ENCODE measurements at places on chromosomes 1 and 21.
A peak's percentile ranks its signal among the peaks of the same experiment; 100 is the strongest.

- DNase-seq: no peak
Measured at GRCh38 chr1:50634251-50634650, 211.0 kb upstream of the DMRTA2 start.

DNA sequence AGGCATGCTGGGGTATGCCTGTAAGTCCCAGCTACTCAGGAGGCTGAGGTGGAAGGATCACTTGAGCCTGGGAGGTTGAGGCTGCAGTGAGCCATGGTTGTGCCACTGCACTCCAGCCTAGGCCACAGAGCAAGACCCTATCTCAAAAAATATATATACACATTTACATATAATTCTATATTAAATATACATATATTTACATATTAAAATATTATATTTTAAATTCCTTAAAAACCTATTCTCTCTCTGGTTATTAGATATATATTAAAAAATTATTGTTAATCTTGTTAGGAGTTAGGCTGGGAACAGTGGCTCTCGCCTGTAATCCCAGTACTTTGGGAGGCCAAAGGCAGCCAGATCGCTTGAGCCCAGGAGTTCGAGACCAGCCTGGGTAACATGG is 22.7 kb downstream of the GLMN start:
- no peak for DNase-seq

DNA sequence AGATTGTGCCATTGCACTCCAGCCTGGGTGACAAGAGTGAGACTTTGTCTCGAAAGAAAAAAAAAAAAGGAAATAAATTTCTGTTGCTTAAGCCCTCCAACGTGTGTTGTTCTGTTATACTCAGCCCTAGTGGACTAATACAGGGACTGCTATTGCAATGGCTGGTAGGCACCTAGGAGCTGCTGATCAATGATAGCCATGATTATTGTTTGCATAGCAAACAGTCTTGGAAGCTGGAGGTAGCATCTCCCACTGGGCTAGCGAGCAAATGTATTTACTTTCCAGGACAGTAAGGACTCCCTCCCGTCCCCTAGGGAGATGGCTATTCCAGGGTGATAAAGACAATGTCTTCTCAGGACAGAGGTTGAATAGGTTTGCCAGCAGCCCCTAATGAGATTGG is 13.5 kb upstream of the TNFRSF8 start:
- no peak for DNase-seq

GRCh38 chr1:67862685-67863084 is 29.4 kb upstream of the GNG12 start:
- DNase-seq: no peak

DNA sequence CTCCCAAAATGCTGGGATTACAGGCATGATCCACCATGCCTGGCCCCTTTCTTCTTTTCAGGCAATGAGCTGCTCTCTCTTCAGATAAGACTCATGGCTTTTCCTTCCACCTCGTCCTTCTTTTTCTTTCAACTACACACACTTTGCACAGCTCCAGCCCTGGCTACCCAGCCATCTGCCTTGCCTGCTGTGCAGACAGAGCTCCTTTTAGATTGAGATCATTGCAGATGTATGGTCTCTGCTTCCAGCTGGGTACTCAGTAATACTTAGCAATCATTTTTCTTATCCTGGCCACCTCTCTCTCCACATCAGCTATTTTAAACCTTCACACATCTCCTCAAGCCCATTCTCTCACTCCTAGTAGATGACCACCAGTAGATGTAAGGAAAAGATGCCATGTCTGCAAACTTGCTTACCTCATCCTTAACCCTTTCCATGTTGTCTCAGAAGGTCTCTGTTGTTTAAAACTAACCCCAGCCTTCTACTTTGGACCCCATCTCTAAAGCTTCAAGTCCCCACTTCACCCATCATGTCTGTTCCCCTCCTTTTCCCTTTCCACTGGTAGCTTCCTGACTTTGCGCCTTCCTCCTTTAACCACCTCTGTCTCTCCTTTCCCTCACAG is 7.3 kb downstream of the RAB4A start:
- no peak for DNase-seq

GRCh38 chr1:215128504-215128903 is 46.0 kb downstream of the KCNK2 start:
- DNase-seq: no peak

DNA sequence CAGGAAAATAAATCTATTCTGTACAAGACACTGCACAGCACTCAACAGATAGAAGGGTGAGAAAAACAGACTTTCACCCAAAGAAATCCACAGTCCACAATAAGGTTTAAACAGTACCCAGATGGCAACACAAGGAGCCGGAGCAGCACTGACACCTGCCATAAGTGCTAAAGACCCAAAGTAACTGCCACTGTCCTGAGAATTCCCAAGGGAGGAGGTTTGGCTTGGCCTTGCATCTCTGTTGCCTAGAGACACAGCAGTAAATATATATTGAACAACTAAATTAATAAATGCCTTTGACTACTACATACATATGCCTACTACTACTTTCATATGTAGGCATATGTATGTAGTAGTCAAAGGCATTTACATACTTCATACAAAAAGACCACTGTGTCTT is 68.0 kb downstream of the VAV3 start:
- no peak for DNase-seq

DNA sequence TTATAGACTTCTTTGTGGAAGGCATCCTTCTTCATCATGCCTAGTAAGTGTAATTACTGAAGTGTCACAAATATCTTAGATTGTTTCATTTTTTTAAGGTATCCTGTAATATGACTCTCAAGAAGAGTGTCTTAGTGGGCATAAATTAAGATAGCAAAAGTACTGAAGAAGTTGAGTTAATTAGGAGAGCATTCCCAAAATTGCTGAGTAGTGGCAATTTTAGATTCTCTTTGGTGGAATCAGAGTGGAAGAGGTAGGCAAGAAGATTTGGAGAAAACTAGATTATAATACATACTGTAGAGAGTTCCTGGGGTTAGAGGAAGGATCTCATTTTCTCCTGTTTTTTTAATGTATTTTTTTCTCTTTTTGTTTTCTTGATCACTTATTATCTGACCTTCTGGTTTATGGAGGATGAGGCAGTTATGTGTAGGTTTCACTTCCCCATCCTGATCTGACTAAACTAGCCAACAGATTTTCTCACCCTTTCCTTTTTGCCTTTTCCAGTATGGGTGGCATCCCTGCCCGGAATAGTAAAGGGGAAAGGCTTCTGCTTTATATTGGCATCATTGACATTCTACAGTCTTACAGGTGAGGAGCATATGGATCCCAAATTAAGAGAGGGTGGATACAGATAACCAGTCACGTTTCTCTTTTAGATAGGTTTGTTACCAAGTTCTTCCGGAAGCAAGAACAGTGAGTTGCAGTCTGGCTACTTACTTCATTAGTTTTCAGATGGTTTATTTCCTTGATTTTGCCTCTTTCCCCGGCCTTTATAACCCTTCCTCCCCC is 16.7 kb upstream of the PSMD4 start:
- no peak for DNase-seq

DNA sequence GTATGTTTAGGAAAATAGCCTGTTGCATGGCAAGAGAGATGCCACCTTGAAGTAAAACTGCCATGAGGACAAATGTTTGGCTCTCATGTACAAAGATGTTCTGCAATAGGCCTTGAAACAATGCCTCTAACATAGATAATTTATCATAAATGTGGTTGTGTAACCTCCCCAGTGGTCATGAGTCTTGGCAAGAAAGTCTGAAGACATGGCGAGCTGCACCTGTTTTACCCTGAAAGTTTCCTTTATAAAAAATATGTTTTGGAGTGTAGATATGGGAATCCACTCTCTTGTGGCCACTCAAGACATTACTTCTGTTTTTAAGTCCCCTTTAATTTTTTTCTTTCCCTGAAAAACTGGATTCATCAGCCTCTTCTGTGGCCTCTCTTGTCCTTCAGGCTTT is 2217.1 kb downstream of the NCAM2 start:
- no peak for DNase-seq

DNA sequence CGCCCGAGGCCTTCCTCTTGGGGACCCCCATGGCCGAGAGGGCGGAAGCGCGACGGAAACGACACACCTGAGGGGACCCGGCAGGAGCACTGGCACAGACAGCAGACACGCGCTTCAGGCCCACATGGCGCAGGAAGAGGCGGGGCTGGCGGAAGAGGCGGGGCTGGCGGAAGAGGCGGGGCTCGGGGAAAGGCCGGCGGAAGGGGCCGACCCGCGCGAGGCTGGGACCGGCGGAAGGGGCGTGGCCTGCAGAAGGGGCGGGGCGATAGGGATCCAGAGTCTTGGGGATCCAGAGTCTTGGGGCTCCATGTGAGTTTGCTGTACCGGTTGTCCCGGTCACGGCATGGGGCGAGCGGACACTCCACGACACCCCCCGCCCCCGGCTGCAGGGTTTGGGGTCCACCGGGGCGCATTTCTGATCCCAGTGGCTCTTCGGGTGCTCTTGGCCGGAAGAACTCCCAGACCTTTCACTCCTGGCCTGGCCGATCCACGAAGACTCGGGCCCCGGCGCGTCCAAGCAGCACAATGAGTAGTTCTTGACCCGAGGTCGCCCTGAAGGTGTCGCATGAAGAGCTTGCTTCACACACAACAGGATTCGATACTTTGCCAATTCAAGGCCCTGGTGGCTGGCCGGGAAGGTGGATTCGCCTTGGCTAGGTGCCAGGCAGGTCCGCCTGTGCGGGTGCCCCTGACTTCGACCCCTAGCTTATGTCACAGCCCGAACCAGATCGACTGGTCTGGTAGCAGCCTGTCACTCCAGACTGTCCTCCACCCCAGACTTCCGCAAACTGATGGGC is at the start of gene URB1:
TSS of gene URB1 (minus strand) at position 133 of the 797 bp plus-strand sequence. CDS start at position 31, 102 bp downstream.
- peak; percentile 91 for DNase-seq

- no peak for DNase-seq
Measured at GRCh38 chr1:219427403-219427802, 185.5 kb downstream of the ZC3H11B start.

DNA sequence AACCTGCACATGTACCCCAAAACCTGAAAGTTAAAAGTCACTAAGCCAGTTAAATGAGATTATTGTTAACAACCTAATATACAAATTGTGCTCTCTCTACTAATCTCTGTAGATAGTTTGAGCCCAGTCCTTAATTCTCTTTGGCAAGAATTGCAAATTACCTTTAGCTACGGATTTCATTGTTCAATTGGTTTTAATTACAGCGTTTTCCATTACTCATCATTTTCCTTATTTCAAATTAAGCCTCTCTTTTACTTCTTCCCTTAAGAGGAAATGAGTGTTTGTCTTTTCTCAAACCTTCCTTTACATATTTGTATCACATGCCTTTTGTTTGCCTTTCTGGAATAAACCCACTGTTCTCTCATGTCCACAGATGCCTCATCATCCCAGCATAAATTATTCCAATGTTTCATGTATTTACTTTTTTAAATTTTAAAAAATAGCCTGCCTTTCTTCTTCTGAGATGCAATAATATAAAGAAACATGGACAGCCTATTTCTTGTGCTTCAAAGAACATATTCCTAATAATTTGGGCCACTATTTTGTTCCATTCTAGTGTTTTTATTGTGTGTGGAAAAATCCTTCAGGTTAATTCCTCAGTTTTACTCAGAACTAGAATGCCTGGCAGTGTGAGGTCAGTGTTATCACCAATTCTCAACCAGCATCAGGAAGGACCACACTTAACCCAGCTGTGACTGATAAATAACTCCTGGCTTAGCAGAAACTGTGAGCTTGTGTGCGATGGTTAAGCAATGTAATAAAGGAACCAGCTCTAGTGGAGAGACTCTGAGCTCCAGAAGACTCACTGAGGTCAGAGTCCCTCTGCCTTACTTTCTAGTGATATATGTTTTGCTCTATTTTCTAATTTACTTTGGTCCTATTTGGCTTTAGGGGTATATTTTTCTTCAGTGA is 600.5 kb downstream of the LTN1 start:
- no peak for DNase-seq

DNA sequence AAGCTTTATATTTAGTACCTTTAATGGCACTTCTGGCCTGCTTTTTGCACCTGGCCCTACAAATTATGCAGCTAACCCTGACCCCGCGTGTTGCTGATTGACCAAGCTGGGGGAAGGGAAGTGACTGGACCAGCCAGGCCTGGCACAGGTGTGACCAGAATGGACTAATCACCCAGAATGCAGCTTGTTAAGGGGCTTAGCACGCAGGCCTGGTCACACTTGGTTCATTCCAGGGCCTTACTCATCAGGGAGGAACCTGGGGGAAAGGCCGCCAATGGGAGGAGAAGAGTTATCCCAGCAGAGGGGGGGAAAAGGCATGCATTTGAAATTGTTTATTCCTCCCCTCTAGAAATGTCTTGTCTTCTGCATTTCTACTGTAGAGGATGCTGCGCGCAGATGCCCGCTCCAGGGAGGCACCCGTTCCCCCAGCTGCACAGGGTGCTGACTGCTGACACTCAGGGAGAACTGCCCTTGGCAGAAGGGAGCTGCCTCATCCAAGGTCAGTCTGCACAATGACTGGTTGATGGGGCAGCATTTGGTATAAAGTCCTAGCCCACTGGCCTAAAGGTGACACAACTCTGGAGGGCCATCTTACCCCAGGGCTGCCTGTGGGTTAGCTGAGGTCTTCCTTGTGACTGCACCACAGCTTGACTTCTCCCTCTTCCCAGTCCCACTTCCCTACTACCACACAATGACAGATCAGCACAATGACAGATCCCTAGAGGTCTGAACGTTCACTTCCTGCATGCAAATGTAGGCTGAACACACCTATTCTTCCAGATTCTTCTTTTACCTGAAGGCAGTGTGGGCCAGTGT is 29.0 kb downstream of the DHCR24 start:
- no peak for DNase-seq

GRCh38 chr1:107057197-107058133 is 991 bp downstream of the PRMT6 start:
- peak; percentile 0 for DNase-seq

GRCh38 chr1:157932069-157932468 is 61.4 kb upstream of the KIRREL1 start:
- no peak for DNase-seq

- DNase-seq: no peak
Measured at GRCh38 chr1:43536864-43537358, 6.2 kb downstream of the PTPRF start.

DNA sequence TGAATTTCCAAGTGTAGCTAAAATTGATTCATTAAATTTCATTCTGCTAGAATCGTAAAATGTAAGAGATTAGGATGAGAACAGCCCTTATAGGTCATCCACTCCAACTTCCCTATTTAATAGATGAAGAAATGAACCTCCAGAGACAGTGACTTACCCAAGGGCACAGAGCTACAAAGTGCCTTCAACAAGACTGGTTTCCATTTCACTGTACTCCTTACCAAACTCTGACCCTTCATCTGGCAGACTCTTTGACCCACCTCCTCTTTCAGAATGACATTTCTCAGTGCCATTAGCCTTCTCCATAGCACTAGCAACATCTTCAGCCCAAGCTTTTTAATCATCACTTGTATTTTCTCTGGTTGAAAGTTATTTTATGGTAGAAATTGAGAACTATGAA is 161.3 kb downstream of the NEK7 start:
- DNase-seq: no peak

DNA sequence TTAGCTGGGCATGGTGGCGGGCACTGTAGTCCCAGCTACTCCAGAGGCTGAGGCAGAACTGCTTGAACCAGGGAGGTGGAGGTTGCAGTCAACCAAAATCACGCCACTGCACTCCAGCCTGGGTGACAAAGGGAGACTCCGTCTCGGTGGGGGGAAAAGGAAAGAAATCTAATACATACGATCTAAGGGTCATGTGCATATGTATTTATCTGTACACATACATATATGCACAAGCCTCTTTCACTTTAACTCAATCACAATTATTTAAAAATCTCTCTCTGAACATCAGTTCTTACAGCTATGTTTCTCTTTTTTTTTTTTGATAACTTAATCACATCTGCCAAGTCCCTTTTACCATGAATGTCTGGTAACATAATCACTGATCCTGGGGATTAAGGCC is 34.7 kb downstream of the EVA1C start:
- DNase-seq: no peak
